Sigmoid colon (tissue), 7 donors: ENCODE measurements at places on chromosomes 2 and 18. TPM values are rescaled to one million over a fixed set of nuclear protein-coding genes. Genes with fewer than 3 reads are reported as not detected.

DPP10 gene
- 0.60 TPM for polyA plus RNA-seq

DNA sequence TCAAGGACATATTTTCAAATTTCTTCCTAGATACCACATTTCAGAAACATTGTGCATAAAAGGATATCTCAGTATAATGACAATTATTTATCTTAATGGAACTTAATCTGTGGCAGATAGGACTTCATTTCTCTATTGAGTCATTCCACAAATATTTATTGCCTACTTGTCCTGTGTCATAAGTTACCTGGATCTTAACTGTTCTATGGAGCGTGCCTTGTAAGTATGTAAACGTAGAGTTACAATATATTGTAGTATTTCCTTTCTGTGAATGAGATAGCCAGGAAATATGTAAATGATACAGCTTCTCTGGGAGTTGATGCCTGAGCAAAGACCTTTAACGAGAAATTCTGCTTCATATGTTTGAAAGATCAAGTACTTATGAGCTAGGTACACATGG lies 2.5 kb downstream of the AGFG1 start:
- no peak overlapping the region for H3K4me3 ChIP-seq
- no peaks in the 10 kb centered on the region for H3K36me3 ChIP-seq
- H3K27ac ChIP-seq, result no peak overlapping the region

- no peaks in the 10 kb centered on the region for H3K27me3 ChIP-seq
- H3K4me3 ChIP-seq, result no peak overlapping the region
- H3K36me3 ChIP-seq, result no peaks in the 10 kb centered on the region
These were observed 62.0 kb downstream of the TMEM185B start for GRCh38 chr2:120161190-120161589.

- no peak overlapping the region for H3K27ac ChIP-seq
- no peaks in the 10 kb centered on the region for H3K27me3 ChIP-seq
- no peaks in the 10 kb centered on the region for H3K4me1 ChIP-seq
- no peak for DNase-seq
- H3K4me3 ChIP-seq, result no peak overlapping the region
These were observed 213.5 kb downstream of the PIK3C3 start for GRCh38 chr18:42168487-42168886.

DNA sequence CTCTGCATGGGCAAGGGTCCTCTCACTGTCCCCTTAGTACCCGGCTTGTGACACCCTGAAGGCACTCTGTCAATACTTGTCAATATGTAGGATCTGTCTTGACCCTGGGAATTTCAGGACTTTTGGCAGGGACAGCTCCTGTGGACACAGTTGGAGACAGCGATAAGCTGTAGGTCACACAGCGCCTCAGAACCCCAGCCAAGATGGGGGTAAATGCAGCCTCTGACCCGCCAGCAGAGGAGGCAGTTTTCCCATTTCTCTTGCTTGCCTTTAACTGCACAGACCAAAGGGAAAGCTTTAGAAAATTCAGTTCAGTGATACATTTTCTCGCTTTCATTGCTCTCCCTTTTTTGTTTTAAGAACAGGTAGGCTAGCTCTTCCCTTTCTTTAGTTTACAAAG lies 54.8 kb upstream of the KLHL29 start:
- no peak for DNase-seq
- no peak overlapping the region for H3K4me3 ChIP-seq
- no peak overlapping the region for H3K27ac ChIP-seq
- peaks cover 5% of the 10 kb centered on the region for H3K4me1 ChIP-seq
- H3K36me3 ChIP-seq, result no peaks in the 10 kb centered on the region
- H3K27me3 ChIP-seq, result no peaks in the 10 kb centered on the region

DNA sequence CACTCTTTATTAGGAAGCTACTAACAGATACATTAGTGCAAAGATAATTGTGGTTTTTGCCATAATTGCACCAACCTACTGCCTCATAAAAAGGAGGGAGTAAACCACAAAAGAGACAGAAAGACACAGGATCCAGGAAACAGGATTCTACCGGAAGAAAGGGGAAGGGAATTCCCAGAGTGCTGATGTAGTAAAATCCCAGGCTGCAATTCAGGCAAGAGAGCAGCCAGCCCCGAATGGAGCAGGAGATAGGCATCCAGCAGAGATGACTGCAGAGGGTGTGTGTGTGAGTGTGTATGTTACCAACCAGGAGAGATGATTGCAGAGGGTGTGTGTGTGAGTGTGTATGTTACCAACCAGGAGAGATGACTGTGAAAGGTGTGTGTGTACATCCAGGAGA lies 84.4 kb downstream of the KCNS3 start:
- no peaks in the 10 kb centered on the region for H3K27me3 ChIP-seq
- H3K4me3 ChIP-seq, result no peak overlapping the region
- H3K27ac ChIP-seq, result no peak overlapping the region
- H3K4me1 ChIP-seq, result no peaks in the 10 kb centered on the region
- DNase-seq, result no peak

- no peak overlapping the region for H3K27ac ChIP-seq
- no peaks in the 10 kb centered on the region for H3K27me3 ChIP-seq
- no peaks in the 10 kb centered on the region for H3K36me3 ChIP-seq
- no peak overlapping the region for H3K4me3 ChIP-seq
These were observed 12.8 kb upstream of the HPCAL1 start for GRCh38 chr2:10289891-10290290.

DNA sequence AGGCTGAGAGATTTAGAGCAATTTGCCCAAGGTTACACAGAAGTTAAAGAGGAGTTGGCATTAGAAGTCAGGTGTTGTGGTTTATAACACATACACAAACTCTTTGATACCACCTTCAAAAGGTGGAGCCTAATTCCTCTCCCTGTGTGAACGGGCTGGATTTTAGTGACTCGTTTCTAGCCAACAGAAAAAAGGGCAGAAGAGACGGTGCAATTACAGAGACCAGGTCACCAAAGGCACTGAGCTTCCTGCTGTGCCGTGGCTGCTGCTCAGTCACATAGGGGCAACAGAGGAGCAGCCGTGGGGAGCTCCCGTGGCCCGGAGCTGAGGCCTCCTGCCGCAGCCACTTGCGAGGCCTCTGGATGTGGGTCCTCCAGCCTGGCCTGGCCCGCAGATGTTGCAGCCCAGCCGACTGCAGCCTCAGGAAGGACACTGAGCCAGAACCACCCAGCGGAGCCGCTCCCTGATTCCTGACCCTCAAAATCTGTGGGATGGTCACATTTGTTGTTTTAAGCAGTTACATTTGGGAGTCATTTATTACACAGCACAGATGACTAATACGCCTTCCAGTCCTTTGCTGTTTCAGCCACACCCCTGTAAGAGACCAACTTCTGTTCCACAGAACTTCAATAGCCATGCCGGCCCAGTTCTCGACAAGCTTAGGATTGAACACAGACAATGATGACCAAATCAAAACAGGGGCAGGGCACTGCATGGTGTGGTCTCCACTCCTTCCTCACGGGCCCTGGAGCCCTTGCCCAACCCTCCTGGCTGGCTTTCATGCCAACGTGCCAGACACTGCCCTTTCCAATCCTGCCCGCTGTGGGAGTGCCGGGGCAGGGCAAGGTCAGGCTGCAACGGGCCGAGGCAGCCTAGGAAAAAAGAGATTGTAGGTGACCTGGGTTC lies 17.1 kb downstream of the EDAR start:
- H3K4me1 ChIP-seq, result no peaks in the 10 kb centered on the region
- H3K27me3 ChIP-seq, result no peaks in the 10 kb centered on the region
- no peak overlapping the region for H3K27ac ChIP-seq
- DNase-seq, result no peak
- no peak overlapping the region for H3K4me3 ChIP-seq
- H3K36me3 ChIP-seq, result no peaks in the 10 kb centered on the region
